Coronary artery (tissue), 2 donors: ENCODE measurements at places on chromosomes 5 and 9.

DNA sequence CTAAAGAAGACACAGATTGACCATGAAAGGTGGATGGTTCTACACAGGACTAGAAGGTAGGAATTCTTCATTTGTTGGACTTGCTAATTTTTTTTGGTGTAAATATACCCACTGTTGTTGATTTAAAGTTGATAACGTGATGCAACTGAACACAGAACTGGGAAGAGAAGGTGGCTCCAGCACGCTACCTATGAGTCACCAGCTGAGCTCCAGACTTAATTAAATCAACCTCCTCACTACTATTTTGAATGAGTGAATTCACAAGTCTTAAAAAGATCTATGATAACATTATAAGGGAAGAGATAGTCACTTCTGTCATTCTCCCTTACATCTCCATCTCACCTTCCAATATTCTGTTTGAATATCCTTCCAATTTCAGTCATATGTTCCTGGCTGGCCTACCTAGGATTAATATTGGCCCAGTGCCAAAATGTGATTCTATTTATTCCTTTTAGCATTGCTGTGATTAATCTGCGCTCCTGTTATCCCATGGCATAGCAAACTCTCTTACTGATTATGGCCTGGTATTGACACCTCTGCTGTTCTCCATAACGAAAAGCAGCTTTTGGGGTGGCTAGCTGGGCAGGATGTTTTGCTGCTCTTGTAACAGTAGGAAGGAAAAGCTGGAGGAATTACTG lies 135.9 kb upstream of the CCDC152 start:
- no peak for DNase-seq

GRCh38 chr9:70553707-70554673 lies 139.5 kb upstream of the KLF9 start:
- no peak for DNase-seq

GRCh38 chr9:2181792-2182191 lies 166.6 kb downstream of the SMARCA2 start:
- DNase-seq = no peak

- no peak for DNase-seq
Measured at GRCh38 chr5:81208904-81209303, 24.2 kb upstream of the CKMT2 start.

- DNase-seq = no peak
Measured at GRCh38 chr5:36273809-36274526, 27.7 kb downstream of the RANBP3L start.

DNA sequence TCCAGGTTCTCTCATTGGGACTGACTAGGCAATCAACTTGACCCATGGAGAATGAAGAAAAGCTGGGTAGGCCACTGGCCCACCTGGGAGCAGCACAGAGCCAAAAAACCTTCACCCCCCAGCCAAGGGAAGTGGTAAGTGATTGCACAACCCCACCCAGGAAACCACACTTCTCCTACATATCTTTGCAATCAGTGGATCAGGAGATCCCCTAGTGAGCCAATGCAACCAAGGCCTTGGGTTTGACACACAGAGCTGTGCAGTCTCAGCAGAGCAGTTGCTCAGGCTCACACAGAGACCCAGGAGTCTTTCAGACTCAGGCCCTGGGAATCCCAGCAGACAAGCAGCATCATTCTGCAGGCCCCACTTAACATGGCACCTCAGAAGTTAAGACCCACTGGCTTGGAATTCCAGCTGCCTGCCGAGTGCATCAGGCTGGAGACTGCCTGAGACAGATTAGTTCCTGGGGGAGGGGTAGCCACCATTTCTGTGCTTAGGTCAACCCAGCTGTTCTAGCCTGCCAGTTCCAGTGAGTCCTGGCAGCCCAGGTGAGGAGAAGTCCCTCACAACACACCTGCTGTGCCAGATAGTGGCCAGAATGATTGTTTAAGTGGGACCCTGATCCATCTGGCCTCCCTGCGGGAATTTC lies 136.4 kb downstream of the SAXO1 start:
- DNase-seq = no peak

DNA sequence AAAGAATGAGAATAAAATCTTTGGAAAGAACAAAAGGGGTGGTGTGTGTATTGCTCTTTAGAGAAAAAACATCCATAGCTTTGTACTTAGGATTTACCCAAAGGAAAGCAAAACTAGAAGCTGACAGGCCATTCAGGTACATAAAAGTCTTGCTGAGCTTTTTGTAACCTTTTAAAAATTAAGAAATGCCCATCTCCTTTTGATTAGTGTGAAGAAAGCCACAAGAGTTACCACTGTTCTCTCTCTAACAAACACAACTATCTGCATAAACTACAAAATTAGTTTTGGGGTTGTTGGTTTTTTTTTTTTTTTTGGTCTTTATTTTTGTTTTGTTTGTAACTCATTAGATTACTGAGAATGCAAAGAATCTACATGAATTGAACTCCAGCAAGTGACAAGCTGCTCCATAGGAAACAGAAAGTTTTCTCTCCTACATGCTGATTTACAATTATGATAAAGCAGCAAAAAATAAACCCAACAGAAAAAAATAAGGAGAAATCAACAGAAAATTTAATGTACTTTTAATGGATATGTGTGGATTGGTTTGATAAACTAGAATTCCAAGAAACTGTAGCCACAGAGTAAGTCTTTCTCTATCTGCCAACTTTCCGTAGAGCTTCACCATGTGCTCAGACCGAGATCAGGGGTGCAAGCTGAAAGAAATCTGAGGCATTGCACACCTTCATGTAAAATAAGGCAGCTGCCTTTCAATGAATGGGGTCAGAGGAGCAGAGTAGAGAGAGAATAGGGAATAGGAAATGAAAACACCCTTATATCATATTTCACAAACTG lies 12.3 kb downstream of the BAAT start:
- no peak for DNase-seq

DNA sequence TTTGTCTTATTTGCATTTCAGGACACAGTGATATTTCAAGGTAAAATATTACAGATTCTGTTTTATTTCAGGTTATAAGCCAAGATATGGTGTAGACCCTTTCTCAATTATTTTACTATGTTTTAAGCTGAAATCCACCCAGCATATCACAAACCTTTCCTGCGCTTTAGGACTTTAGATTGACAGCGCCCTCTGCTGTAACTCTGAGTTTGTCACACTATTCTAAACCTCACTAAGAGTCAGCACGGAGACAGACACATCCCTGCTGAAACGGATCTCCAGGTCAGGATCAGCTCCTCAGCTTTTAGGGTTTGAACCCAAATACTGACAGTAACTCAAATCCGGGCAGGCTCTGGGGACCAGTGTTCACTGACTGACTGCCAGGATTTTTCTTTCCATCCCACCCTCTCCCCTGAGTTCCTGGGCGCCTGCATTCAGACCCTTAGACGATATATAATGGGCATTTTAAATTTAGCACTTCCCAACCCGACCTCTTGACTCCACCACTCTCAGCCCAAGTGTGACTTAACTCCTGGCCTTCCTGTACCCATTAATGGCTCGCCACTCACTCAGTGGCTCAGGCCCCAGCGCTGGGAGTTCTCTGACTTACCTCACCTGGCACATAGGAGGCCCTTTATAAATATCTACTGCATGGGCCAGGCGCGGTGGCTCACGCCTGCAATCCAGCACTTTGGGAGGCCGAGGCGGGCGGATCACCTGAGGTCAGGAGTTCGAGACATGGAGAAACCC lies 33.5 kb downstream of the TLX3 start:
- no peak for DNase-seq

DNA sequence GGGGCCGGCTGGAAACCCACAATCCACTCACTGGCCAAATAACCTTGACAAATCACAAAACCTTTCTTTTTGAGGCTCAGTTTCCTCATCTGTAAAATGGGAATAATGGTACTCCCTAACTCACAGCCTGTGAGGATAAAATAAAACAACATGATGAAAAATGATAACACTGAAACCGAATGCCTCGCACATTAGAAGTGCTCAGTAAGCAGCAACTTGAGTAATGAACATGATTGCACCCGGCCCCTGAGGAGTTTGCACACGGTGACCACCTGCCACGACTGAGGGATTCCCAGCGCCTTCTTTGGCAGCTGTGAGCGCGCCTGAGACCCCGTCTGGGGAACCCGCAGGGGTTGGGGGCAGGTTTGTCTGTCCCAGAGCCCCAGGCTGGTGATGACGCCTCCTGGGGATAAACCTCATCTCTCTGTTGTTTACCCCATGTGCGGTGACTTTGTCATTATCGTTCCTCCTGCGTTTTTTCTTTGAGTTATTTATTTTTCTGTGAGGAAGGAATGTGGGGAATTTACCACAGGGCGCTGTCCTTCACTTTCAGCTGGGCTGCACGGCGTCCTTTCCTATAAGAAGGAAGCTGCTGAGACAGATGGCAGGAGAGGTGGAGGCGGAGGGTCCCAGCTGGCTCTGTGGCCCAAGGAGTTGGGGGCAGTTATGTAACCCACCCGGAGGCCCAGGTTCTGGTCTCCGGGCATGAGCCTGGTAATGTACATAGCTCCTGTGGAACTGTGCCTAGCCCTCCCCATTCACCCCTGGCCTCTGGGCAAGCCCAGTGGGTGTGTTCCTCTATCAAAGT lies 3.0 kb upstream of the SYNPO start:
- DNase-seq = no peak

GRCh38 chr5:158166424-158166823 lies 307.5 kb upstream of the CLINT1 start:
- no peak for DNase-seq

- no peak for DNase-seq
Measured at GRCh38 chr5:38948501-38948900, 102.7 kb downstream of the OSMR start.

GRCh38 chr5:150410524-150411244 lies 2.0 kb downstream of the CD74 start:
- DNase-seq = no peak

- no peak for DNase-seq
Measured at GRCh38 chr9:3036333-3036700, 192.4 kb upstream of the PUM3 start.
